Activated CD8-positive, alpha-beta memory T cell treated with anti-CD3 and anti-CD28 coated beads, Interleukin-2, amount 50 U/mL, for 48 hours (primary cell): ENCODE measurements at places on chromosomes 3 and 15.

- no peak for DNase-seq
Observed at GRCh38 chr3:2838546-2839157, 271.5 kb downstream of the IL5RA start.

GRCh38 chr3:70111411-70111810, 111.9 kb downstream of the SAMMSON start:
- DNase-seq: no peak

DNA sequence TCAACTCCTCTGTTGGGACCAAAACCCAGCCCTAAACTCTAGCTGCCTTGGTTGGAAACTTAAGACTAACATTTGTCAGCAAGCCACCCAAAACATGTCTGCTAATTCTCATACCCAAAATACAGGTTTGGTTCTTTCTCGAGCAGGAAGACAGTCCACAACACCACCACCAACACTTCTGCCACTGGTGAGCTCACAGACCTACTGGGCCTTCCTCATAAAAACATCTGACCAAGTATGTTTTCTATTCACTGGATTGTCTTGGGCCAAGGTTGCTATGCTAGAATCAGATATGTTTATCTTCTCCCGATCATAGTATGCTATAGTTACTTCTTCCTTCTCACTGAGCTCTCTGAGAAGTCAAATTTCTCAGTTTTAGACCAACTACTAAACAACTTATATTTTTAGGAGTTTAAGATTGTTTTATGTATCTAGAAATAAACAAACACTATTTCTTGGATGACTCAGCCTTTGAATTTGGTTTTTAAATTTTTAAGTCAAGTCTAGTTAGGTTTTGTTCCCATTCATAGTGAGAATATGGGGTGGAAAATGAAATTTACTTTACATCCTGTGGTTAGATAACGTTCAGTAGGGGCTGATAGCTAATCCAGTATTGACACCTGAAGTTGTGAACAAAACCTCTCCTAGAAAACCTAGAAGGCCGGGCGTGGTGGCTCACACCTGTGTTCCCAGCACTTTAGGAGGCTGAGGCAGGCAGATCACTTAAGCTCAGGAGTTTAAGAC, 360.5 kb downstream of the RSL24D1 start:
- no peak for DNase-seq

DNA sequence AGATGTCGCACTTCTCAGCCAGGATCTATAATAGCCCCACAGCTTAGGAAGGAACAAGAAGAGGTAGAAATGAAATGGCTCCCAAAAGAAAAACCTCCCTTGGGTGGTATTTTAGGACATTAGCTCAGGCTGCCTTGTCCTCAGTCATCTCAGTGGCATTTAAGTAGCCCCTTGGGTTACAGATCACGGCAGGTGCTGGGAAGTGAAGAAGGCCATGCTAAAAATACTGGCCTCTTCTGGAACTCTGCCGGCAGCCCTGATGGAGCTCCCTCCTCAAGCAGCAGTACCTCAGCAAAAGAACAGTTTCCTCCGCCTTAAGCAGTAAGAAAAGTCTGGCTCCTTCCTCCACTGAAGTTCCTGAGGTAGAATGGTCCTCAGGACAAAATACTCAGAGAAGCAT, 7.3 kb upstream of the TPM1 start:
- DNase-seq: no peak

DNA sequence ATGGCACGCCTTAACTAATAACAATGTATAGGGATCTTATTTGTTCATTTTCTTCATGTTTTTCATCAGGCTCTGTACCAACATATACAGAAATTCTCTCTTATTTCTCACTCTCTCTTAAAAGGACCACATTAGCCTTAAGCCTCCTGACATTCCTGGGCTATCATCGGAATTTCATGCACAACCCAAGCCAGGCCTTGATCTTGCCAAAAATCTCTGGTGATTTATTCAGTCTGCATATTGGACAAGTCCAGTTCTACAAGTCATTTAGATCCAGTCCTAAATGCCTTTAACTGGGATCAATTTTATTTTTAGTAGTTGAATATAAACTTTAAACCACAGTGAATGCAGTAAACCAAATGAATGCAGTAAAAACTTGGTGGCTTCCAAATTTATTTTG, 385.4 kb downstream of the MECOM start:
- DNase-seq: no peak

DNA sequence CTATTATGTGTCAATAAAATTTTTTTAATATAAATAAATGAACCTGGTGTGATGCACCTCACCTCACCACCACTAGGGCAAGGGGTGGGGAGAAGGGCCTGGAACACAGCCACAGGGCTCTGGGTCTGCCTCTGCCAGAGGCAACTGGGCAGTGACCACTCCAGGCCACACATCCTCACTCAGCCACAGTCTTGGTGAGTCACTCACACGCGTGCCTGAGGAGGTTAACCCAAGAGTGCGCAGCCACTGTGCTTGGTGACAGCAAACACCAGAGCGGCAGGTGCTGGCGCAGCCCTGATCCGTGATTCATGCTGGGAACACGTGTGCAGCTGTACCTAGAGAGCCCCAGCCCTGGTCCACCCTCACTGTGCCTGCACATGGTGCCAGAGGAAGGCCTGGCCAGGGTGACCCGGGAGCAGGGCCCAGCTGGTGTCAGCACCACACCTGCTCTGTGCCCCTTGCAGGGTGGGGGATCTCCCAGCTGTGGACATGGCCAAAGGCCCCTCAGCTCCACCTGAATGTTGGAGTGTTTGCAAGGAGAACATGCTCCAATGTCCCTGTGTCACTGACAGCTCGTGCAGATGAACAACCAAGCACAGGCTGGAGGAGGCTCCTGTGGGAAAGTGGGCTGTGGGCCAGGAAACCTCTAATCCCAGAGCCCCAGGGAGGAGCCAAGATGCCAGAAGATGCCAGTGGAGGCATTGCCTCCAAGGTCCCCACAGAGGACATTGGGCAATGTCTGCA, 2.1 kb downstream of the SLC41A3 start:
- DNase-seq: no peak

- DNase-seq: no peak
Observed at GRCh38 chr3:4350789-4351163, 47.6 kb downstream of the SETMAR start.

- DNase-seq: no peak
Observed at GRCh38 chr3:7489417-7489816, 628.5 kb downstream of the GRM7 start.

GRCh38 chr3:98010194-98010882, 24.8 kb downstream of the GABRR3 start:
- no peak for DNase-seq

DNA sequence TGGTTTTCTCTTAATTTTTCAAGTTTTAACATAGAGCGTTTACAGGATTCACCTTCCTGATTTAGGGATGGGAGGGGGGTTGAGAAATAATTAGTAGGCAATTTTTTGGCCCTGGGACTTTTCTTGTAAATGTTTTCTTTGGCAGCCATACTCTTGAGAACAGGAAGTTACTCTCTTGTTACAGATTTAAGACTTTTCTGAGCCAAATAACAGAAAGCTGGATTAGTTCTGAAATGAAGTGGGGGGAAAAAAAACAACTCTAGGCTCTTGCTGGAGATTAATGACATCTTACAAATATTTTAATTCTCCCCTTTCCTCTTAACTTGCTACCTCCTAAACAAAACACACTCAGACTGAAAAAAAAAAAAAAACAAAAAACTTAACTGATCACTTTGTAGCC, 13.8 kb upstream of the POLR2M start:
- DNase-seq: no peak

DNA sequence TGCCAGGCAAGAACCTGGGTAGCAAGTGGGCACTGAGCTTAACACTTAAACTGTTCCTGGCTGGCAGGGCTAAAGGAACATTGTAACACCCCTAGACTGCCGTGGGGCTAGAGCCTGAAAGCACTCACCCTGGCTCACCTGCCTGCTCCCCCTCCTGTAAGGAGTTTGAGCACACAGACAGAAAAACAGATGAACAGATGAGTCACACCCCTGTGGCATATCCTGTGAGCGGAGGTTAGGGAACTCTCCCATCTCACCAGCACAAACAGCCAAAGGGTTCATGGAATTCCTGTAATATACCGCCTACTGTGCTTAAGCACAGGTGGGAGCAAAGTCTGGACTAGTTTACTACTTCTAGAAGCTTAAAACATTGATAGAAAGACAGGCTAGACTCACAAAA, 300.1 kb downstream of the ROBO1 start:
- no peak for DNase-seq

DNA sequence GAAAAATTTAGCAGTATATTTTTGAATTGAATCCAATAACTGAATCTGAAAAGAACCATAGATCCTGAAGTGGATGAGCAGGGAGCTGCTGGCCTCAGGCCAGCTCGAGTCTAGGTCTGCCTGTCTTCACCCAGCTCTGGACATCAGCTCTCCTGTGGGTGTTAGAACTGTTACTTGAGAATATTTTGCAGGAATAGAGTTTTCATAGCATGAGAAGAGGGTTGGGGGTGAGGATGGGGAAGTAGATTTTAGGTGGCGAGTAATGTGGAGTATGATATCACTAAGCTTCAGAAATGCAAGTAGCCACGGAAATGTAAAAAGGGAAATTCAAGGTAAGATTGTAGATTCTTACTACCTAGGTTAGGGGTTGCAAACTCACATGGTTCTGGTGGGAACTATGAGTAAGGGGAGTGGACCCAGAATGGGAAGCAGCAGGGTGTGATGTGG, 6.2 kb downstream of the RAB8B start:
- DNase-seq: no peak

DNA sequence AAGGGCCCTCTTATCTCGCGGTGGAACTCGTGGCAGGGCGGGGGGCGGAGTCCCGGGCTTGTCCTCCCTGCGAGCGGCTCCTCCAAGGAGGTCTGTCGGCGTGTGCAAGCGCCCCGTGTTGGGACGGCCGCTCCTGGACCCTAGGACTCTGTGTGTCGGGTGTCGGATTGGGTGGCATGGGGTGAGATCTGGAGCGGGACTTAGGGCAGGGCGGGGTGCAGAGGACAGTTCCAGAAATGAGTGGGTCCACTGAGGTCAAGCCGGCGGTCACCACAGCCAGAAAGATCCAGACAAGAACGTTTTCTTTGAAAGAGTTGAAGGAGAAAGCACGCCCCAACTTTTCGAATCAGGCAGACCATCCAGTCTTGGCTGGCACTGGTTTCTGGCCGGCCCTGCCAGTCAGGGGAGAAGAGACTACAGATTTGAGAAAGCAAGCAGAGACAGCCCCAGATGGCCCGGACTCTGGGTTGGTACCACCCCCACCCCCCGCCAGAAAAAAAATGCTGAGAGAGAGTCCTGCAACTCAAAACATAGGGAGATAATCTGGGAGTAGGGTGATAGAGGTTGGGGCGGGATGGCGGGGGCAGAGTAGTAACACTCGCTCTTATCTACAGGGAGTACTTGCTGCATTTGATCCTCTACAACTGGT, 784 bp upstream of the CISH start:
- DNase-seq: no peak

DNA sequence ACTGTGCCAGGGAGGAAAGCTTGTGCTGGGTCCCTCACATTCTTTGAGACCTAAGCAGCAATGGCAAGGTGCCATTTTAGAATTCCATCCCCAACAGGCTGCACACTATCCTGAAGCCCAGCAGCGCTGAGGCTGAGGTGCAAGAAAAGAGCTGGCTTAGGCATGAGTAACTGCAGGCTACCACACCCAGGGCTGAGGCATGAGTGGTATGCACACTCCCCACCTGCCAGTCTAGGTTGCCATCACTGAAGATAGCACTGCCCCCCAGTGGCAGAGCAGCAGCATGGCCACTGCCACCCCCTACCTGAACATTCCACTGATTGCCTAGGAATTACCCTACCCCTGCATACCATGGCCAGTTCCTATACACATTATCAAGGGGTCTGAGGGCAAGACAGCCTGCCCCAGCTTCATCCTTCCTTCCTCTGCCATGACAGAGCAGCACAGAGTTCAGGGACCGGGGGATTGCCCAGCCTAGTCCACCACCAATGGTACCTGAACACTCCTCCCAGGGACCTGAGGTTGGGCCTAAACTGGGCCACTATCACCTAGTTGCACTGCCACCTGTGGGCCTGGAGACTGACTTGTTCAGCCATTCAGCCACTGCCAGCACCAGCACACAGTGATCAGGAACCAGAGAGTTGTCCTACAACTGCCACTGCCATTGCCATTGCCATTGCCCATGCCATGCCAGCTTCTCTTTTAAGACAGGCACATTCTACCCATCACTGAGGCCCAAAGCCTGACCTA, 129.8 kb downstream of the SATB1 start:
- DNase-seq: peak; percentile 70

DNA sequence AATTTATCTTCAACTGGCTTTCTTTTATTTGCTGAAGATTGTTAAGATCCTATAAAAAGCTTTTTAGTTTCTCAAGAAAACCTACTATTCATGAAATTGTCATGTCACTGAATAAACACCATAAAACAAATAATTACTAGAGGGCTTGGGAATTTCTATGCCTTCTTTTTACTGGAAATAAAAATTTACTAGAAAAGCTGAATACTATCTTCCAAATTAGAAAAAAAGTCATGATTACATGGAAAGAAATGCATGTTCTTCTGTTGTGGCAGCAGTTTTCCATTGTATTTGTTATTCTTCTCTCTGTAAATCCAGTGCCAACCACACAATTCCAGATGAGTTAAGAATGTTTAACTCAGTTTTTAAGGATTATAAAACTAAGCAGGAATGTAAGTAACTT, 153.8 kb downstream of the RAP2B start:
- no peak for DNase-seq

- no peak for DNase-seq
Observed at GRCh38 chr3:119595639-119596334, 1.9 kb upstream of the PLA1A start.

DNA sequence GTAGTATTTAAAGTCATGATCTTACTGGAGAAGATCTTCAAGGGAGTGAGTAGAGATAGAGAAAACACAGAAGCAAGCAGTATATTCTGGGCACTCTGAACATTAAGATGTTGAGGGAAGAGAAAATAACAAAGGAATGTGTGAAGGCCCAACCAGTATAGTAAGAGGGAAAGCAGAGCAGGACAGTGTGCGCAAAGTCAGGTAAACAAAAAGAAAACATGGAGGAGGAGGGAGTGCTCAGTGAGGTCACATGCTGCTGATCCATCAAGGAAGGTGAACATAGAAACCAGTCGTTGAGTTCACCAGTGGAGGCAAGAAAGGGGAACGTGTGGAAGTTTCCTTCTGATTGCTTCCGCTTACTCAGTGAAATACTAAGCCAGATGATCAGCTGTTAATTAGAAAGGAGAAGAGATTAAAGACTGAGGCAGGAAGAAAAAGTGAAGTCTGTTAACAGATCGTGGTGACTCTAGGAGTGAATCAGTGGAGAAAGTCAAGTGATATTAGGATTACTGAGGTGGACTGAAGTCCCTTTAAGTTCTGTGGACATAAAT, 47.2 kb downstream of the OPA1 start:
- no peak for DNase-seq

DNA sequence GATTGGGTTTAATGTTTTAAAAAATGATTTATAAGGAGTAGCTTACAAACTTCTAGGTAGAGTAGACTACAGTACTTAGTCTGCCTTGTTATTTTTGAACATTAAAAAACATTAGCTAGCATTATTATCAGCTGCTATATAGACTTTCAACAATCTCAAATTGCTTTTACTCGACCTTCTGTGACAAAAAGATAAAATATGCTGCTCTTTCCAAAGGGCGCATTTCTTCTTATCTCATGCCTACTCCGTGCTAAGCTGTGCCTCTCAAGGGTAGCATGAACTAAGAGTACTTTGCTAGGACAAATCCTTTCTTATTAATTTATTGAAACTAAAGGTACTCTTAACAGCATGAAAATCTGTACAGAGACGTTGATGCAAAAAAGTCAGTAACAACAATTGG, 71.3 kb downstream of the SPRED1 start:
- no peak for DNase-seq

- no peak for DNase-seq
Observed at GRCh38 chr3:147618691-147619090, 209.5 kb downstream of the ZIC1 start.
